ENCODE measurements at places on chromosomes 13 and 19.

DNA sequence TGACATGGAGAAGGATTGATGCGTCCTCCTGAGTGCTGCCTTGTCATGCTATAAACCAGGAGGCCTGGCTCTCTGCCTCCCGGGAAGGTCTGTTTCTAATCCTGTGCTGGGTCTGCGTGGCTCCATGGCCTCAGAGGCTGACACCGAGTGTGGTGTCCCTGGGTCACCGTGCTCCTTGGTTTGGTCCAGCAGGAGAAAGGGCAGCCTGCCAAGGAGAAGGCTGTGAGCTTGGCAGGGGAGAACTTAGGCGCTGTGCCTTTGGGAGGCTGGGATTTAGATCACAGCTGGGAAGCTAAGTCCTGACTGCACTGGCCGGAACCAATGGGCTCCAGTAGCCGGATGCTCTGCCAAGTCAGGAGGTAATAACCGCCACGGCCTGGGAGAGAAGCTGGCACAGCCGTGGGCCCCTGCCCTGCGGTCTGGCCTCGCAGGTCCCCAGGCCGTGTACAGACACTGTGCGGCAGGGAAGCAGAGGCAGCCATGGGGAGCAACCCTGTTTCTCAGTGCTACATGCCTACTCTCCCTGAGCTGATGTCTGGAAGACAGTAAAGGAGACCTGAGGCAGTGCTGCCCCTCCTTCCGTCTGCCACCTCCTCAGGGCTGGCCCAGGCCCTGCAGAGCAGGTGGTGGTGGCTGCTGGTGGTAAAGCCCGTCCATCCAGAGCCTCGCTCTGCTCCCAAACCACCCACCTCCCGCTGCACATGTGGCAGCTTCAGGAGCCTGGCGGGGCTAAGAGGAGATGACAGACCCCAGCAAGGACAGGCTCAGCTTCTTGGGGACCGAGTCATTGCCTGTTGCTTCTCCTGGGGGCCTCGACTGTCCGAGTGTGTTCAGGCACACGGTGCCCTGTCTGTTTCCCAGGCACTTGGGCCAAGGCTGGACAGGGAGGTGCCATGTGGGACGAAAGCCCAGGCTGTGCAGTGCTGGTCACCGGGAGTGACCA, 44.9 kb downstream of the C13orf46 start:
- no peak for DNase-seq

DNA sequence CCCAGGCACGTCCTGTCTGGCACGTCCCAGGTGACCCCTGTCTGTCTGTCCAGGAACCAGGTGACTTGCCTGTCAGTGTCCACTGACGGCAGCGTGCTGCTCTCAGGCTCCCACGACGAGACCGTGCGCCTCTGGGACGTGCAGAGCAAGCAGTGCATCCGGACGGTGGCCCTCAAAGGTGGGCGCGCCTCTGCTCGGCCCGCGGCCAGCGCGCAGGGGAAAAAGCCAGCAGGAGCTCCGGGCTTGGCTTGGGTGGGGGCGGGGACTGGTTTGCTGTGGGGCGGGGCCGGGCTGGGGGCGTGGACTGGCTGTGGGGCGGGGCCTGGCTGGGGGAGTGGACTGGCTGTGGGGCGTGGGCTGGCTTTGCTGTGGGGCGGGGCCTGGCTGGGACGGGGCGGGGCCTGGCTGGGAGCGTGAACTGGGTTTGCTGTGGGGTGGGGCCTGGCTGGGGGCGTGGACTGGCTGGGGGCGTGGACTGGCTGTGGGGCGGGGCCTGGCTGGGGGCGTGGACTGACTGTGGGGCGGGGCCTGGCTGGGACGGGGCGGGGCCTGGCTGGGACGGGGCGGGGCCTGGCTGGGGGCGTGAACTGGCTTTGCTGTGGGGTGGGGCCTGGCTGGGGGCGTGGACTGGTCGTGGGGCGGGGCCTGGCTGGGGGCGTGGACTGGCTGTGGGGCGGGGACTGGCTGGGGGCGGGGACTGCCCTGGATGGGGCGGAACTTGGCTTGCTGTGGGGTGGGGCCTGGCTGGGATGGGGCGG, 7.2 kb downstream of the WDR18 start:
- peak; percentile 37 for DNase-seq

DNA sequence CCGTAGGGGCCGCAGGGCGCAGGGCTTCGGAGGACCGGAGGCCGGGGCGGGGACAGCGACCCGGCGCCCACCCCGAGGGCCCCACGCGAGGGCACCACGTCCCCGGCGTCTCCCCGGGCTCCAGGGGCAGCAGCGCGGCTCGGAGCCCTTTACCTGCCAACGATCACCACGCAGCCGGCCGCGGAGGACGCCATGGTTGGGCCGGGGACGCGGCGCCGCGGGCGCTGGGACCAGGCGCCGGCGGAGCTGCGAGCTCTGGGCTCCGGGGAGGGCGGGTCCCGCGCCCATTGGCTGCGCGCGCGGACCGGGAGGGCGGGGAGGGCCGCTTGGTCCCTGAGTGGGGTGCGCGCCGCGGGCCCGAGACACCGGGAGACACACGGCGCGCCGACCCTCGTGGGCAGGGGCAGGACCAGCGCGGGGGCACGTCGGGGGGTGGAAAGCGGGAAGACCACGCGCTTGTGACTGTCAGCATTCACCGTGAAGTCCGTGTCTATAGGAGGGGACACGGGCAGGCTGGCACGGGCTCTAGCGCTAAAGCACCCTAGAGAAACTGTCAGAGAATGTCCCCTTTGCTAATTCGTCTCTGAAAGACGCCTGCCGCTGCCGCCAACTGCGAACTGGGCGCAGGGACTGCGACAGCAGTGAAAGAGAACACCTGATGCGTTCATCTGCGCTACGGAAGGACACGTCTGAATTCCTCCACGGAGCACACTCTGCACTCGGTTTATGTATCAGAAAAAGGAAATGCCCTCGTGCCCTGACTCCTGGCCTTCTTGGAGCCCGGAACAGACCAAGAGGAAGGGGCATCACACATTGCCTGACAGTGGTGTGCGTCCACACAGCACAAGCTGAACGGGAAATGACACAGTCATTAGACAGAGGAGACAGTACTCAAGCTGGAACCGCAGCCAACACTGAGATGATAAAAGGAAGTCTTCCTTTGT, at the start of gene CRYL1:
Gene CRYL1, minus strand, starts transcription at position 257 of the 944 bp plus-strand sequence. Its CDS starts 63 bp downstream, at position 194.
- peak; percentile 58 for DNase-seq

GRCh38 chr13:44523146-44524015, 52.7 kb downstream of the TSC22D1 start:
- DNase-seq: no peak

DNA sequence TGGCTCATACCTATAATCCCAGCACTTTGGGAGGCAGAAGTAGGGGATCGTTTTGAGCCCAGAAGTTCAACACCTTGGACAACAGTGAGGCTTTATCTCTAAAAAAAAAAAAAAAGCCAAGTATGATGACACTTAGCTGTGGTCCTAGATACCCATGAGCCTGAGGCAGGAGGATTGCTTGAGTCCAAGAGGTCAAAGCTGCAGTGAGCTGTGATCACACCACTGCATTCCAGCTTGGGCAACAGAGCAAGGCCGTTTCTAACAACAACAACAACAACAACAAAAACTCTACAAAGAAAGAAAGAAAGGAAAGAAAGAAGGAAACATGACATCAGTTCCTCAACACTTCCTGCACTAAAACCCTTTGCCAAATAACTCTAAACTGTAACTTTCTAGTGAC, 265.1 kb upstream of the DACH1 start:
- DNase-seq: no peak

- DNase-seq: peak; percentile 40
Measured at GRCh38 chr13:27559719-27560118, 60.6 kb downstream of the LNX2 start.

GRCh38 chr13:20497006-20497775, 28.5 kb downstream of the CRYL1 start:
- DNase-seq: no peak
